NCI-H1694 (cell line): ENCODE measurements at places on chromosomes 4 and X.

DNA sequence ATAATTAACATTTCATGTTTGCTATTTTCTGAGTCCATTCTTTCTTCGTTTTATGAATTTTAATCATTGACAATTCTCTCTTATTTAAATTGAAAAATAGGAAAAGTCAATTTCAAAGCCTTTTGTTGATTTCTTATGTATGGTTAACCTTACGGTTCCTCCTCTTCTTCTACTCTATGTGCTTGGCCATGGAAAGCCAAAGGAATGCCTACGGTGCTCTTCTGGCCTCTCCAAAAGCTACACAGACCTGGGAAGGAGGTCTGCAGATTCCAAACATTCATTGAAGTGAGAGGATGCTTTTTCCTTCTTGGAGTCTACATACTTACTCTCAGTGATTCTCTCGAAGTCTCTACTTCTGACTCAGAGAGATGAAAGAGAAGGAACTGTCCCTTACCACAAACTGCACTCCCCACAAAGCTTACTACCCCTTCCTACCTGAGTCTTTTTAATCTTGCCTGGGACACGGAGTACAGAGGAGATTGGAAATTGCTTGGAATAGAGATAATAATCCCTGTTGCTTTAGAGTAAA lies 863.1 kb upstream of the FTHL17 start:
- no peak for DNase-seq

GRCh38 chr4:8517946-8518345 lies 62.2 kb upstream of the GPR78 start:
- no peak for DNase-seq

GRCh38 chr4:126038502-126039144 lies 723.9 kb downstream of the FAT4 start:
- no peak for DNase-seq

- peak; percentile 18 for DNase-seq
Observed at GRCh38 chr4:156298230-156298629, 344.6 kb upstream of the CTSO start.

- no peak for DNase-seq
Observed at GRCh38 chr4:57233386-57233785, 123.2 kb upstream of the IGFBP7 start.

- no peak for DNase-seq
Observed at GRCh38 chrX:133660281-133660680, 245.0 kb upstream of the GPC4 start.

- DNase-seq, result no peak
Observed at GRCh38 chr4:77715414-77716290, 103.5 kb downstream of the CNOT6L start.

DNA sequence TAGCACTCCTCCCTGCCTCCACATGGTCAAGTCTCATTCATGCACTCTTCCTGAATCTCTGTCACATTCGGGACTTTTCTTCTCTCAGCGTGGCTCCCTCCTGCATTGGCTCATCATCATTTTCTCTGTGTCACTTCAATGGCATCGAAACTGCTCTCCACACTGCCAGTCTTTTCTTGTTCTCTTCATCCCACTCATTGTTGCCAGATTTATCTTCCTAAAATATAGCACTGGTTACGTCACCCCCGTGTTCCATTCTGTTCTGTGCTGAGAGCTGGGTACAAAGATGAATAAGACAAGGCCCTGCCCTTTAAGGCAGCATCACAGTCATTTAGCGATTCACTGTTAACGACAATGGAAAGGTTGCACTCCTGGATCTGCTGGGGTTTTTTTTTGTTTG lies 174.4 kb upstream of the TBC1D9 start:
- DNase-seq, result no peak

- no peak for DNase-seq
Observed at GRCh38 chr4:171035909-171036308, 777.3 kb upstream of the GALNTL6 start.

DNA sequence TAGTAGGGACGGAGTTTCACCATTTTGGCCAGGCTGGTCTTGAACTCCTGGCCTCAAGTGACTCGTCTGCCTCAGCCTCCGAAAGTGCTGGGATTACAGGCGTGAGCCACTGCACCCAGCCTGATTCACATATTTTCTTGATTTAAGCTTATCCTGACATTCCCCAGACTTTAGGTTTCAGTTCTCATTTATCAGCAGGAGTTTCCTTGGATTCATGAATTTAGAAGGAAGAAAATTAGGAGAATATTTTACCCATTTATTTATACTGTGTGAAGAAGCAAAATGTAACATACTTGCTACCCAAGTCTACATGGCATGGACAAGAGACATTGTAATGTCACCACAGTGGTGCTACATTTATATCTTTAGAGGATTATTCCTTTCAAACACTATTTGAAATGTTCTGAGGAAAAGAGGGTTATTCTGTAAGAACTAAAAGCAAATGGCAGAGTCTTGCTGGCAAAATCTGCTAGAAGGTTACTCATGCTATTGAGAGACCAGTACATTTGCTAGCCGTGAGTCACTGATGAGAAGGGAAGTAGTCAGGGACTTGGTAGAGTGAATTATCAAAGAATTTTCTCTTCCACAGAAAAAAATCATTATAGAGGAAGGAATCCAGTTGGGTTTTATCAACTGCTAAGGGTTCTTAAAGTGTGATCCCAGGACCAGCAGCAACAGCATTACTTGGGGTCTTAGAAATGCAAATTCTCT lies 26.1 kb upstream of the CFAP299 start:
- no peak for DNase-seq

DNA sequence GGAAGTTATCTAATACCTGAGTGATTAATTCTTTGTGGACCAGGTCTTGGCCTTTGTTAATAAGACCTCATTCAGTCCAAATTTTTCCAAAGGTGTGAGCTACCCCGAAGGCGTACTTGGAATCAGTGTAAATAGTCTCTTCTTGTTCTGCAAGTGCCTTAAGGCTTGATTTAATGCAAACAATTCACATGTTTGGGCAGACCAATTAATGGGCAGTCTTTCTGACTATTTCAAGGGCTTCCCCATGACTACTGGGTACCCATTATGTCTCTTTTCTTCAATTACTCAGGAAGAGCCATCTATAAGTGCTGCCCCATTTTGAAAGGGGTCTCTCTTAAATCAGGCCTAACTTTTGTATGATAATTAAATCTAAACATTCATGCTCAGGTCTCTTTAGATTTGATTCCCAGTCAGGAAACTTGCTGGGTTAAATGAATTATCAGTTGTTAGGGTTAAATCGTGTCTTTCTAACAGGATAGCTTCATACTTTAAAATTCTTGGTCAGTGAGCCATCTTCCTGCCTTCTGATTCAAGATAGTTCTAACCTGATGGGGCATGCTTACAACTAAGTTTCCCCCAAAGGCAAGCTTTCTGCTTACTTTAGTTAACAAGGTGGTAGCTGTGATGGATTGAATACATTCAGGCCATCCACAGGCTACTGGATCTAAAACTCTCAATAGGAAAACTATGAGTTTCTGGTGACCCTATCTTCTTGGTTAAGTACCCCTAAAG lies 179.6 kb downstream of the CCNG2 start:
- no peak for DNase-seq

DNA sequence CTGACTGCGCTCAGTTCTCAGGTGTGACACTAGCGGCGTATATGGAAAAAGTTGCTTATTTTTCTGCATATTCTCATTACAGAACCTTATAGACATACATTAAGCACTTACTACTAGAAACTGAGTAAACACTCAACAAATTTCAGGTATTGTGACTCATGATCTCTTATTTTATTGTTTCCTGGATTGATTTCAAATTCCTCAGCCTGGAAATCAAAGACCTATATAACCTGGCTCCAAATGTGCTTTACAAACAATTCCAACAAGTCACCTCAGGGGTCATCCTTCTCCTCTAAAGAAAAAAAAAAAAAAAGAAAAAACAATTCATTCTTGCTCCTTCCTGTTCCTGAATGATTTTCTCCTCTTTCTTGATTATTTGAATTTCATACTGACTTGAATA lies 152.3 kb downstream of the ADAM29 start:
- DNase-seq, result no peak

- DNase-seq, result peak; percentile 61
Observed at GRCh38 chr4:23135792-23136645, 443.3 kb downstream of the GBA3 start.

DNA sequence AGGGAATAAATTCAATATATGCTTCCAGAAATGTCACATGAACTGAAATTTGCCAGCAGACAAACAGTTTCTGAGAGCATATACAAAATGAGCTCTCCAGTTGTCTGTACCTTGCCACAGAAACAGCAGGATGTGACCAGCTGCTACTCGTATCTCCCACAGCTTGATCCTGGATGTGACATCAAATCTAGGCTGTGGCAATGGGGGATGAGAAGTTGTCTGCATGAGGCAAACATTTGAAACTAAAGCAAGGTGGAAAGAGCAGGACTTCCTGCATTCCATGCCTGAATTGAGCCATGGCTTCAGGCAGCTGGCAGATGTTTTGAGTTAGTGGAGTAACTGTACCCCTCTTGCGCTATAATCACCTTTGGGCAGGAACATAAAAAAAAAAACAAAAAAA lies 1724.0 kb downstream of the RPA4 start:
- no peak for DNase-seq

GRCh38 chr4:147491086-147491485 lies 10.2 kb downstream of the EDNRA start:
- no peak for DNase-seq
